ENCODE measurements at places on chromosomes 3 and 15. TPM values are rescaled to one million over a fixed set of nuclear protein-coding genes. Genes with fewer than 3 reads are reported as not detected.

Gene SMAD6
- total RNA-seq = 50.5 TPM

Gene GRM2
- total RNA-seq = 0.29 TPM

Gene CKMT1B
- 52.7 TPM for total RNA-seq

DNA sequence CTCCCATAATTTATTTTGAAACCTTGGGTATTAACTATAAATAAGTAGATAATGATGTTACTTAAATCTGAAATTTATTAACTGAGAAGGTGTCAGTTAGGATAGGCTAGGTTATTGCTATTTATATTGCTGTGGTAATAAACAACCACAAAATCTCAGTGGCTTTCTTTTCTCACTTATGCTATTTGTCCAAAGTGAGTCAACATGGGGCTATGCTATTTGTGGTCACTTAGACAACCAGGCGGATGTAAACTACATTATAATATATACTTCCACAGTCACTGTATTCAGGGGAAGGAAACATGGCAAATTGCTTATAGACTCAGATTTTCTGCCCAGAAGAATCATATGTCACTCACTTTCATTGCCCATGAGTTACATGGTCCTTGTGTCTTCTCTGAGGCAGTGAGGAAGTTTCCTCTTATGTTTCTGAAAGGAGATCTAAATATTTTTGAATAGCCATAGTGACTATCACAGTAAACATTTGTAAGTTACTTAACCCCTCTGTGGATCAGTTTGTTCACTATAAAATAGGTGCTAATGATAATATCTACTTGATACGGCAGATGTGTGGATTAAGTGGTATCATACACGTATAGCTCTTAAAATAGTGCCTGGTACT, 19.8 kb downstream of the HMG20A start:
- DNase-seq = no peak

DNA sequence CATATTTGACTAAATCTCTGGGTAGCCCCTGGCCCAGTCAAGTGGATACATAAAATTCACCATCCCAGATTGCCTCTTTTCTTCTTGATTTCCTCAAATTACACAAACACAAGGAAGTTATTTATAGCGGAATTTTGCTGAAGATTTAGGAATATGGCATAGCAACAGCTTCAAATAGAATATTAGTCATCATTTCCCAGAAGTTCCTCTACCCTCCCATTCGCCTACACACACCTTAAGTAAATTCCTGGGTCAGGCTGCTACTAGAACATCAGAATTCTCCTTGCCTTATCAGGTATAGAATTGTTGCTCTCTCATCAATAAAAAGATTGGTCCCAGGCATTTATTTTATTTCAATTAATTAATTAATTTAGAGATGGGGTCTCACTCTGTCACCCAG, 31.6 kb downstream of the MESD start:
- no peak for DNase-seq

DNA sequence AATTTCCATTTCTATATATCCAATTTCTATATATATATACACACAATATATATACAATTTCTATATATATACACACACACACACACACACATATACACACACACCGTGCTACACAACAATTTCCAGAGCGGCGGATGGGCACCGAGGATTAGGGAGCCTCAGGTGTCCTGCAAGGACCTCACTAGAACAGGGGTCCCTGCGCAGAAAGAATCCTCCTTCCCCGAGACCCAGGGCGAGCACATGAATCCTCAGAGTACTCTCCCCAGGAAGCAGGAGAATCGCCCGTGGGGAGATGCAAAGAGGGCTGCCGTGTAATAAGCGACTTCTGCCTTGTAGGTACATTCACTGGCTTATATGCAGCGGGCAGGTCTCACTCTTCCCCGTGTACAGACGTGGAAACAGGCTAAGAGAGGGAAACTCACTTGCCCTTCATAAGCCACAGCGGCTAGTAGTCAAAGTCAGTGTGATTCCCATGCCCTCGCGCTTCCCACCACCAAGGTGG, 467 bp downstream of the PIF1 start:
- no peak for DNase-seq

Data from mucosa of gallbladder (tissue), 1 donor.